ENCODE measurements at places on chromosomes 1 and 21.
A peak's percentile ranks its signal among the peaks of the same experiment; 100 is the strongest.

DNA sequence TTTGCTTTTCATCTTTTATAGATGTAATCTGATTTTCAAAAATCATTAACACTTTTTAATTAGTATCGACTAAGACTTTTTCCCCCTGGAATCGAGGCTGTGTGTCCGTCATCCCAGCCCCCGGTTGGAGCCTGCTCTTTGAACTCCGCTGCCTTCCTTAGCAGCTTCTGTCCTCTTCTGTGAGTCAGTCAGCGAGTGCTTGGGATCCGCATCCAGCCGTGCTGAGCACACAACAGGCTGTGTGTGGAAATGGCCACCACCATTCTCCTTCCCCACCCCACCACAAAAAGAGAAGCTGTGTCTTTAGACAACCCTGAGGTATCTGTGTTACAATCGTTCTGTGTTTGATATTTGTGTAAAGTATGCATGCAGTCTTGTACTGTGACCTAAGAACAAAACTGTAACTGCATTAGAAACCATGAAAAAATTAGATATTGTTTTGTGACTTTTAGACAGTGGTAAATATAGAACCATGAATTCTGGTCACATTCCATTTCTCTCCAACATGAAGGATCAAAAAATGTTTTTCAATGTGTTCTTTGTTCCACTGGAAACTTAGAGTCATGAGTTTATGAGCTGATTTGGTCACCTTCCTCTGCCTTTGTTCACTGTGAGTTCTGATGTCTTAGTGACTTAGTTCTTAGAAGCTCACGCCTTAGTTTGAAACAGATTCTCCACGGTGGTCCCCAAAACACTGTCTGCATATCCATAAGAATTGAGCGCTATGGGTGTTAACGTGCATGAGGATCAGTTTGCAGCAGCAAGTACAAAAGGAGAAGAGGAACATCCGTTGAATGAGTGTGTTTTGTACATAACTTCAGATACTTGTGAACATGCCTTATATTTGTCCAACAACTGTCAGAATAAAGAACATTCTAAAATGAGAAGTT lies 64.7 kb downstream of the VPS26C start:
- no peak for DNase-seq

GRCh38 chr21:9758888-9759287 lies 762.5 kb upstream of the TPTE start:
- no peak for DNase-seq

- DNase-seq, result no peak
Observed at GRCh38 chr21:24941316-24942185, 665.7 kb downstream of the MRPL39 start.

DNA sequence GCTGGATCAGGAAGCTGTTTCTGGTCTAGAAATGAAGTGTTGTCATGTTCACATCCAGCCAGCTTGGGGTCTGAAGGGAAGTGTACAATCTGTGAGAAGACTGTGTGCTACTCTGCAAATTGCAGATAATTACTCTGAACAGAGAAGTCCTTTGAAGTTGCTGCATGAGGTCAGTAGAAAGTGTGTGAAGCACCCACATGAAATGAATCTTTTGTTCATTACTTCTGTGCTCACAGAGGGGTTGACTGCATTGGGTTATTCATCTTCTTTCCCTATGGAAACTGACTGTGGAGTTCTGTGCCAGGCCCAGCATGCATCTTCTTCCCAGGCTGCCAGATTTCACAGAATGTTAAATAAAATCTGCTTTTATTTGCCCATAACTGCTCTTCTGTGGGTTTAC lies 47.1 kb downstream of the CTH start:
- no peak for DNase-seq

- no peak for DNase-seq
Observed at GRCh38 chr1:25564777-25565574, 21.6 kb downstream of the LDLRAP1 start.

GRCh38 chr1:21296509-21297354 lies 6.5 kb upstream of the ECE1 start:
- DNase-seq, result no peak

DNA sequence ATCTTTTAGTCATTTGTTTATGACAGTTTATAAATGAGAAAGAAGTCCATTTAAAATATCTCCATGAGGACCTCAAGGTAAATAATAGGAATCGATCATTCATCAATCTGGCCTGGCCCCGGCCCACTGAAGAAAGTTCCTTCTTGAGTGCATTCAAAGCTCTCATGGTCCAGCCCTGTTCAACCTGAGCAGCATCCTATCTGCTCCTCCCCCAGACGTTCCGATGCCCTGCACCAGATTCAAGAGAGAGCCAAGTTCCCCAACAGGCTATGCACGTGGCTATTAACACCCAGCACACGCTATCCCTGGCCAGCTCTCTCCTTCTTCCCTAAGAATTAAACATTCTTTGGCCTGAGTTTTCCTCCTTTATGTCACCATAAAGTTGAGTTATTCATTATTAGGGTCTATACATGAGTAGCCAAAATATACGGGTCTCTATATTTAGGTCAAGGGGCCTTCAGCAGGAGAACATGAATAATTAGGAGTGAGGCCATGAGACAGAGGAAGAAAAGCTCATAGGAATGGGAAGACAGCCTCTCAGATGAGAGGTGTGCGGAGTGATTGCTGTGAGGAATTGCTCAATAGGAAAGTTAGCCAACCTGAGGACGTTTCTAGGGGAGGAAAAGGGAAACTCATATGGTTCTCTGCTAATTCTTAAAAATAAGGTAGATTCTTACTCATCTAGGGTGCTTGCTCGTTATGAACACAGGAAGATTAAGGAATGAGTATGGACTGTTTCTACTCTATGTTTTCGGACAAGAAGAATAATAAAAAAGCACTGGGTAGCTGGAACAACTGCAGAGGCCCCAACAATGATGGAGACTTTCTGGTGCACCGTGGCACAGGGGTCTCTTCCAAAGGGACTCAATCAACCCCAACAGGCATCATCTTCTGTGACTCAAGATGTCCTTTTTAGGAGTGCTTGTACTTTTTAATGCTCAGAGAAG lies 23.6 kb downstream of the RUNX1 start:
- no peak for DNase-seq

- no peak for DNase-seq
Observed at GRCh38 chr1:230899841-230900251, 31.5 kb upstream of the C1orf198 start.

GRCh38 chr1:197899037-197899436 lies 3.4 kb upstream of the C1orf53 start:
- DNase-seq, result no peak

GRCh38 chr1:106688446-106688845 lies 368.0 kb upstream of the PRMT6 start:
- no peak for DNase-seq

- no peak for DNase-seq
Observed at GRCh38 chr1:186149591-186149990, 225.5 kb downstream of the TPR start.

DNA sequence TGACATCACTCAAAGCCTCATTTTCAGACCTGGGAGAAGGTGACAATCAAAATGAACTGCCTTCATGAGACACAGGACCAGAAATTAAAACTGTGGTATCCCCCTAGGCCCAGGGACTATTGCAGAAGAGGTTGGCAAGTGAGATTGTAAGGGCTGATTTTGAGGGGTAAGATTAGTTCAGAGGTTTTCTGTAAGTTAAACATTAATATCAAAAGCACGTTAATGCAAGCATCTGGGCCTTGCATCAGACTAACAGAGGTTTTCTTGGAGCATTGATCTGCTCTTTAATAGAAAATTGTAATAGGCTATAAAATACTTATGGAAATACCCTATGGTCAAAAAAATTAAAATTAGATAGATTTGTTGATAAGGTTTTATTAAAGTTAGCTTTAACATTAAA lies 14.6 kb upstream of the GBP4 start:
- no peak for DNase-seq

DNA sequence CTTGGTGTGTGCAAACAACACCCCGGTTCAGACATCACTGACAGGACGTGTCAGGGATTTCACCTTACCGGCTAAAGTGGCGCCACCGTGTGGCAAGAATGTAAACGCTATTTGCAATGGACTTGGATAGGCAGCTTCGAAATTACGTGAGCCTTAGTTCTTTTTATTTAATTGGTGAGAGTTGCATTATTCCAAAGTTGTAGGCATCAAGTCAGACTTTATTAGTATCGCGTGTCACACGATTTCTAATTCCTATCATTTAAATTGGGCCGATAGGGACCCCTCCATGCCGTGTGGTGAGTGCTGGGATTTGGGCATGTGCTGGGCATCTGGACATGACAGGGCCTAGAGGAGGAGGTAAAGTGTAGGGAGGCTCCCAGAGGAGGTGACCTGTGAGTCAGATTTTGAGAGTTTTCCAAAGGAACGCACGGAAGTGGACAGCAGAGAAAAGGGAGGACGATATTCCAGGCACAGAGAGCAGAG lies 14.5 kb upstream of the CPT2 start:
- DNase-seq, result peak; percentile 88

DNA sequence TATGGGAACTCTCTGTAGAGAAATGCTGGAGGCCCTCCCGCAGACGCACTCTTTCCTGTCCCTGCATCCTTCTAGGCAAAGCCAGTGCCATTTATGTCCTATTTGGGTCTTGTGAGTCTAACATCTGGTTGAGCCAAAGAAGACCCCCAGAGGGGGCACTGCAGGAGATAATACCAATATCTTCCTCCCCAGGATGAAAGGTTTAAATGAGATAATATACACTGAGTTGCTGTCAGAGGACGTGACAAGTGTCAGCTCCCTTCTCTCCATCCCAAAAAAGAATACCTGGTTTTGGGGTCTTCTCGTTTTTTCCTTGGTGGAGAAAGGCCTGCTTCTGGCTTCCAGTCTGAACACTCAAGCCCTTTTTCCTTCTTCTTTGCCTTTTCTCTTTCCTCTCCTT lies 7.6 kb downstream of the TCEA3 start:
- DNase-seq, result no peak

DNA sequence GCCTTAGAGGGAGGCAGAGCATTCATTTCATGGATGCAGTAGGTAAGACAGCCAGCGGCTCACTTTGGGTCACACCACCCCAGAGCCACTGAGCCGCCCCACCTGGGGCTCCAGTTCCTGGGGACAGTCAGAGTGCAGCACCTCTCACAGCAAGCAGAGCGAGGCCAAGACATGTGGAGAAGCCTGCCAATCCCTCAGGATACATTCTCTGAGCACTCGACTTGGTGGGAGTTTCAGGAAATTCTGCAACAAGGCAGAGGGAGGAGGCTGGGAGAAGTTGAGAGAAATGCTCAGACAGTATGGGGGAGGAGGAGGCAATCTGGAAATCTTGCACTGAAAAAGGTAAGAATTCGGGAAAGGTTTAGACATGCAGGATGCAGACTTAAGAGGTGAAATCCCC lies 60.8 kb upstream of the WLS start:
- no peak for DNase-seq

GRCh38 chr1:244369256-244370057 lies 82.3 kb downstream of the ADSS2 start:
- DNase-seq, result no peak

- no peak for DNase-seq
Observed at GRCh38 chr1:82848043-82848442, 1047.3 kb downstream of the ADGRL2 start.

DNA sequence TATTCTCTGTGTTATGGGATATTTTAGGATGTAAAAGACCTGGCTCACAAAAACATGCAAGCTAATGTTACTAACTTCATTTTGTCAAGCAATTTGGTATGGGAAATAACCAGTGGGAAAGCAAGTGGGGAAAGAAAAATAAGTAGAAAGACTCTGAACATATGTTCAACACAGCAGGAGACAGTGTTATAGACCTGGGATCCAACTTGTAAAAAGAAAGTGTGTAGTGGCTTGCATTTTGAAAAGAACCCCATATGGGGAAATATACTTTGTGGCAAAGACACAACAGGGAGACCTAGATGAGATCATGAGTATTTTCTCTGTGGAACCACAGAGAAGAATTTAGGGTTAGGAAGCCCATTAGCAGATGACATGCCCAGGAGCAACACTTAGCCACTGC lies 212.7 kb upstream of the NRIP1 start:
- DNase-seq, result no peak

- no peak for DNase-seq
Observed at GRCh38 chr1:220748936-220749335, 814 bp downstream of the MTARC2 start.

DNA sequence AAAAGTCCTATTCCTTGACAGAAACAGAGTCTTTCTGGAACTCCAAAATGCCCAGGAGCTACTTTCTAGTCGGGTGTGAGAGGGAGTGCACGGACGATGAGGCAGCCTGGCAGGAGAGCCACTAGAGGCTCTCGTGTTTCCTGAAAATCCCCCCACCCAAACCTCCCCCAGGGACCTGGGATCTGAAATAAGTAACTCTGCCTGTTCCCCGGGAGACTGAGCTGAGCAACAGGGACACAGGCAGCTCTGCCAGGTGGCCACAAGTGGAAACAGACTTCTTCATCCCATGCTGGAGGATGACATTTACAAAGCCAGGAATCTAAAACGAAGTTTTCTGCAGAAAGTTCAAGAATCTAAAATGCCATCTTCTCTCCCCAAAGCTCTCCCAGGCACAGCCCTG lies 77.1 kb downstream of the ITPKB start:
- DNase-seq, result no peak

- DNase-seq, result no peak
Observed at GRCh38 chr21:40490408-40490807, 356.6 kb downstream of the DSCAM start.

GRCh38 chr21:29534448-29534847 lies 235.7 kb downstream of the BACH1 start:
- no peak for DNase-seq

- no peak for DNase-seq
Observed at GRCh38 chr1:183634429-183635065, 1.0 kb downstream of the ARPC5 start.

- DNase-seq, result no peak
Observed at GRCh38 chr1:177124577-177125278, 39.8 kb downstream of the ASTN1 start.

- DNase-seq, result no peak
Observed at GRCh38 chr1:207336559-207337467, 15.3 kb downstream of the CD55 start.

DNA sequence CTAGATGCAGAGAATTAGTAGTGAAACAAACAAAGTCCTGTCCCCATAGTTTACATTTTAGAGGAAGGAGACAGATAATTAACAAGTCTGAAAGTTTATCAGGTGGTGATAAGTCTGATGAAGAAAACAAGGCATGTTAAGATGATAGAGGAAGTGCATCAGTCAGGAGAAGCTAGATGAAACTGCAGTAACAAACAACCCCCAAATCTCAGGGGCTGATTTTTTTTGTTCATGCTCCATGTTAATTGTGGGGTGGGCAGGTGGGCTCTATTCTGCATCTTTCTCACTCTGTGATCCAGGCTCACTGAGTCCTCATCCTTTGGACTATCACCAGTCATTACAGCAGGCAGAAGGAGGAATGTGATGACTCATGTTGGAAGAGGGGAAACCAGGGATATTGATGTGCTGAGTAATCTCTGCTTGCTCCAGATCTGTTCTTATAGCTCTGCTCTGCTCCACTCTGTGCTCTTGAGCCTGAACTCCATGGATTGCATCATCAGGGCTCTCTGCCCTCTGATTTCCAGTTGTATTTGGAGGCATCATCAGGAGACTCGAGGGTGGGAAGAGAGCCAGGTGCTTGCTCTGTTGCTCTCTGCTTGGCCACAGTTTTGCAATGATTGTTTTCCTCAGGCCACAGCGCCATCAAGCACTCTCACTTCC lies 166.9 kb downstream of the IER5 start:
- peak; percentile 19 for DNase-seq

- DNase-seq, result no peak
Observed at GRCh38 chr1:94050675-94051074, 70.3 kb downstream of the ABCA4 start.
